Fibroblast of mammary gland (primary cell): ENCODE measurements at places on chromosomes 3 and 15.

DNA sequence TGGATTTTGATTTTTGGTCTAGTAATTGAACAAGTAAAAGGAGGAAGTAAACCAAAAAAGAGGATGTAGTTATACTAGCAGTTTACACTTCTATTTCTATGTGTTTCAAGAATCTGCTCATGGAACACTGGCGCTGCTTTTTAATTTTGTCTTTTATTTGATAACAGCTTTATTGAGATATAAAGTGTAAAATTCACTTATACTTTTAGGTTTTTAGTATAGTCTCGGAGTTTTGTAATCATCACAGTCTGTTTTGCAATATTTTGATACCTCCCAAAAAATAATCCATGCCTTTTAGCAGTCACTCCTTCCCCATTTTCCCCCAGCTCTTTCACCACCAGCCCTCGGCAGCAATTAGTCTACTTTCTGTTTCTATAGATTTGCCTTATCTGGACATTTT, 18.0 kb downstream of the UBE2E2 start:
- DNase-seq = no peak

- no peak for DNase-seq
Measured at GRCh38 chr3:30500666-30501399, 105.6 kb upstream of the TGFBR2 start.

GRCh38 chr3:35784169-35784568, 144.8 kb downstream of the ARPP21 start:
- DNase-seq = no peak

- no peak for DNase-seq
Measured at GRCh38 chr15:67465196-67465952, 55.6 kb upstream of the C15orf61 start.

DNA sequence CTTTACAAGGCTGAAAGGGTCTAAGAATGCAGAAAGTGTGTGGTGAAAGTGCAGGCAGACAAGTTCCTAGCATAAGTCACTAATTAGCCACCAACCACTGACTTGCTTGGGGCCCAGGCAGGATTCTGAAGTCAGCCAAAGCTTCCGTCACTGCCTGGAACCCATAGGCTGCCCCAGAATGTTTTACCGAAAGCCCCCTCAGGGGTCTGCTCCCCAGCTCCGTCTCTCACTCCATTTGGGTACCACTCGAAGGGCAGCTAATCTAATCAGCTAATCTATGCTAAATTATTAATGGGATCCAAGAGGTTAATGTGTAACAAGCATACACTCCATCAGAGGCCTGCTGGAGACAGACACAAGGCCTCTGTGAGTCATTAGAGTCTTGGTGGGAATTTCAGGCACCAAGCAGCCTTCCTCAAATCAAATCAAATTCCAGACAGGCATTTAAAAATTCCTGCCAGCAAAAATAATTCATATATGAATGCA, 13.2 kb downstream of the ADAMTS9 start:
- no peak for DNase-seq

GRCh38 chr3:155658006-155658405, 86.9 kb downstream of the PLCH1 start:
- no peak for DNase-seq

- no peak for DNase-seq
Measured at GRCh38 chr3:140384028-140384771, 293.7 kb upstream of the TRIM42 start.

- peak; percentile 91 for DNase-seq
Measured at GRCh38 chr15:44087578-44088465, 107.2 kb downstream of the FRMD5 start.

- DNase-seq = peak; percentile 38
Measured at GRCh38 chr3:129605922-129606635, 397 bp downstream of the PLXND1 start.

- no peak for DNase-seq
Measured at GRCh38 chr3:148494451-148494850, 203.3 kb upstream of the AGTR1 start.

DNA sequence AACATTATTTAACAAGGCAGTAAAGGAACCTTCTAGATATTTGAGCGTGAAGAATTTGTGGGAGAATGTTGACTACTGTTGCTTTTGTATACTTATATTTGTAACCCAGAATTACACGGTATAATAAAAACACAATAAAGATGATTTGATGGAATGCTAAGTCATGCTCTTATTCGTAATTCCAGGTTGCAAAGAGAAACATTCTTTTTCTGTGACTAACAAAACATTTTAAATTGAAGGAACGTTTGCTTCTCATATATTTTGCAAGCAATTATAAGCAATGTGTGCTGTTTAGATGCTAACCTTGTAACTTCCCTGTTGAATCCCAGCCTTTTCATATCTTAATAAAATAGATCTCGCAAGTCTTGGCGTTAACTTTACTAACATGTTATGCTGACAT, 124.4 kb upstream of the CGNL1 start:
- peak; percentile 49 for DNase-seq

- peak; percentile 44 for DNase-seq
Measured at GRCh38 chr3:71809321-71810026, 24.5 kb upstream of the PROK2 start.

- no peak for DNase-seq
Measured at GRCh38 chr3:85740561-85740960, 781.8 kb downstream of the CADM2 start.

- DNase-seq = peak; percentile 30
Measured at GRCh38 chr3:62529230-62529629, 155.9 kb upstream of the FEZF2 start.

GRCh38 chr15:69094124-69094921, 66.1 kb upstream of the GLCE start:
- no peak for DNase-seq
